ENCODE measurements at places on chromosomes 6 and 20. TPM values are rescaled to one million over a fixed set of nuclear protein-coding genes. Genes with fewer than 3 reads are reported as not detected.

AIF1 gene
- total RNA-seq = not detected

TGM3 gene
- not detected for total RNA-seq

EMILIN3 gene
- total RNA-seq = not detected

PRSS35 gene
- 1.9 TPM for total RNA-seq

LHFPL5 gene
- not detected for total RNA-seq

C20orf141 gene
- not detected for total RNA-seq

C6orf89 gene
- 36.2 TPM for total RNA-seq

TRAPPC3L gene
- total RNA-seq = not detected

PBOV1 gene
- total RNA-seq = not detected

ELOVL2 gene
- not detected for total RNA-seq

ZNF335 gene
- total RNA-seq = 11.5 TPM

ANGPT4 gene
- not detected for total RNA-seq

PDE7B gene
- 5.5 TPM for total RNA-seq

ULBP3 gene
- 5.0 TPM for total RNA-seq

UST gene
- total RNA-seq = 16.6 TPM

EYA2 gene
- 0.70 TPM for total RNA-seq

AVP gene
- not detected for total RNA-seq

TIAM2 gene
- 4.1 TPM for total RNA-seq

CDSN gene
- total RNA-seq = not detected

BPI gene
- total RNA-seq = 0.30 TPM

AKAP12 gene
- 65.8 TPM for total RNA-seq

RSPO4 gene
- total RNA-seq = not detected
